ENCODE measurements at places on chromosomes 16 and 17. TPM values are rescaled to one million over a fixed set of nuclear protein-coding genes. Genes with fewer than 3 reads are reported as not detected.

DNA sequence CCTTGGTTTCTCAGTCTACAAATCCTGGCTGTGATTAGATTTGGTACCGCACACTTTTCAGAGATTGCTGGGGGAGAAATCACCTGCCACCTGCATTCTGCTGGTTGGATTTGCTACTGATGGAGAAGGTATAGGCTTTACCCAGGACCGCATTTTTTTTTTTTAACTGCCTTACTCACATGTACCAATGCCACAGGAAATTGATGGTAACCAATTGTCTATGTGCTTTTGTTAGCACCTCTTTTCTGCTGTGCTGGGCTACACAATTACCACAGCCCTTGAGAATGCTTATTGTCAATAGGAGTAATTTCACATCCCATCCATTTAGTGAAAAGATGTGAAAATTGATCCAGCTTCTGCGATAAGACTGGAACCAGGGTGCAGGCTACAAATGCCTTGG is 74.4 kb upstream of the TANC2 start:
- DNase-seq, result no peak

TERB1 gene
- not detected for polyA plus RNA-seq

TRIM16 gene
- 27.4 TPM for polyA plus RNA-seq

HLF gene
- polyA plus RNA-seq, result 5.5 TPM

- DNase-seq, result no peak
These were observed 305.0 kb downstream of the SOX9 start for GRCh38 chr17:72425794-72426168.

HBQ1 gene
- polyA plus RNA-seq, result 0.31 TPM

- DNase-seq, result no peak
These were observed 264.2 kb upstream of the ZFHX3 start for GRCh38 chr16:73311857-73312723.

CFAP97D1 gene
- polyA plus RNA-seq, result 0.04 TPM

CDH5 gene
- 63.3 TPM for polyA plus RNA-seq
